ENCODE measurements at places on chromosomes 11 and 22.
A peak's percentile ranks its signal among the peaks of the same experiment; 100 is the strongest.

GRCh38 chr22:16957781-16958180 lies 50.2 kb downstream of the GAB4 start:
- no peak for DNase-seq

DNA sequence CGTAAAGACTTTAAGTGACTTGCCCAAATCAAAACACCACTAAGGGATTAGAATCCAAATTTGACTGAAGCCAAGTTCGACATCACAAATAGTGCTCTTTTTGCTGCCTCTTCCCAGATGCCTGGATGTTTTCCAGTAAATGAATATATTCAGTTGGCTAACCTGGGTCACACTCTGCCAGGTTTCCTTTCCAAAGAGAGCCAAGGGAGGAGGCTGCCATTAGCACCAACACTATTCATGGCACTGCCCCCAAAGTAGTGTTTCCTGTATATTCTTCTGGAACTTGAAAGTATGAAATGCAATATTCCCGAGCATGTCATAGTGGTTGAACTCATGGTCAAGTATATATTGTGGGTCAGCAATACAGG lies 219.3 kb upstream of the UBASH3B start:
- no peak for DNase-seq

GRCh38 chr22:50701428-50702154 lies 29.0 kb downstream of the SHANK3 start:
- peak; percentile 24 for DNase-seq

DNA sequence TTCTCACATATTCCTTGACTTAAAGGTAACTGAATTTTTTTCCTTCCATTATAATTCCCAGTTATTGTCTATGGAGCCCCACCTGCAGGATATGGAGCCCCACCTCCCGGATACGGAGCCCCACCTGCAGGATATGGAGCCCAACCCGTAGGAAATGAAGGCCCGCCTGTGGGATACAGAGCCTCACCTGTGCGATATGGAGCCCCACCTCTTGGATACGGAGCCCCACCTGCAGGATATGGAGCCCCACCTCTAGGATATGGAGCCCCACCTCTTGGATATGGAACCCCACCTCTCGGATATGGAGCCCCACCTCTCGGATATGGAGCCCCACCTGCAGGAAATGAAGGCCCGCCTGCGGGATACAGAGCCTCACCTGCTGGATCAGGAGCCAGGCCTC lies 28.1 kb downstream of the WBP2NL start:
- DNase-seq: no peak

GRCh38 chr11:48007677-48008076 lies 27.3 kb downstream of the PTPRJ start:
- DNase-seq: no peak

GRCh38 chr11:26234451-26234850 lies 97.5 kb upstream of the ANO3 start:
- DNase-seq: no peak

- DNase-seq: no peak
These were observed 62.7 kb downstream of the DBX1 start for GRCh38 chr11:20097319-20098221.

DNA sequence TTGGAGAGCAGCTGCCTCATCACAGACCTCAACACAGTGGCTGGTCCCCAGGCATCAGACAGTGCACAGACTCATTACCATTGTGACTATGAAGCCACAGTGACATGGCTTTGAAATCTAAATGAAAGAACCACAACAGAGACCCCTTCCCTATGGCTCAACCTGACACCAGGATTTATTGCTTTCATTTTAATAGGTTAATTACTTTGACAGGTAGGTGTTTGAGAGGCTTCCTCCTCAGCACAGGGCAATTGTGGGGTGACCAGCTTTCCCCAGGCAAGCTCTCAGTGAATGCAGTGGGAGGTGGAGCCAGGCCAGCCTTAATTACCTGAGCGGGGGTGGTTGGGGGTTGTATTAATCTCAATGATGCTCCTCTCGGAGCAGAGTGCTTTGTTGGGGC lies 102.3 kb downstream of the CHST1 start:
- no peak for DNase-seq

- no peak for DNase-seq
These were observed 99.3 kb downstream of the WNT7B start for GRCh38 chr22:45877651-45878050.

- no peak for DNase-seq
These were observed 140.9 kb upstream of the MTNR1B start for GRCh38 chr11:92828556-92828955.

GRCh38 chr11:123729602-123730001 lies 11.9 kb downstream of the ZNF202 start:
- DNase-seq: no peak

DNA sequence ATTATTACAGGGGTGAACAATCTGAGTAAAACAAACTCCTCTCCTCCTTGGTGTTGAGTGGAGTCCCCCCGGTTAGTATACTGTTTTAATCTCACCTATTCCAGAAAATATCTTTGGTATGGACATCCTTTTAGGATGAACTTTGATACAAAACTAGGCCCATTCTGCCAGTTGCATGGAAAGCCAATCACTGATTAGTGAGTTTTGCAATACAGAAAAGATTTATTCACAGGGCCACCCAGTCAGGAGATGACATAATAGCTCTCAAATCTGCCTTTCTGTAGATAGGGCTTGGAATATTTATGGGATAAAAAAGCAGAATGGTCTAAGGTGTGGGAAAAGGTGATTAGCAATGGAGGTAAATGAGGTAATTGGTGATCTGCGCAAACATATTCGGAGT lies 30.3 kb upstream of the SLC22A25 start:
- no peak for DNase-seq

GRCh38 chr11:2392241-2392959 lies 8.2 kb upstream of the TSSC4 start:
- DNase-seq: no peak

DNA sequence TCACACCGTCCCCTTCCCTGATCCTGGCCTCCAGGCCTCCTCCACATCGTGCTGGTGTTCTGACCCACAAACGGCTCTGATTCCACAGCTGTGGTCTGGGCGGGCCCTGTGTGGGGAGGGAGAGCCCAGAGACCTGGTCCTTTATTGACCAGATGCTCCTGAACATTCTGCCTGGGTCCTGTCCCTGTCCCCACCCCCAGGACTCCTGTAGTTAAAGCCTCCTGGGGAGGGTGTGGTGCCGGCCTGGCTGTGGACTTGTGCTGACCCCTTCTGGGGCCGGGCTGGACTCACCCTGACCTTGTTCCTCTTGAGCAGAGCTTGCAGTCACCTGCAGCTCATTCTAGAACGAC lies 128.7 kb downstream of the CTTN start:
- DNase-seq: no peak

GRCh38 chr11:33682019-33682418 lies 18.6 kb downstream of the C11orf91 start:
- DNase-seq: no peak

- DNase-seq: peak; percentile 80
These were observed 17.1 kb upstream of the RBM4B start for GRCh38 chr11:66694732-66695207.

GRCh38 chr11:64372802-64373597 lies 14.0 kb downstream of the RPS6KA4 start:
- no peak for DNase-seq

DNA sequence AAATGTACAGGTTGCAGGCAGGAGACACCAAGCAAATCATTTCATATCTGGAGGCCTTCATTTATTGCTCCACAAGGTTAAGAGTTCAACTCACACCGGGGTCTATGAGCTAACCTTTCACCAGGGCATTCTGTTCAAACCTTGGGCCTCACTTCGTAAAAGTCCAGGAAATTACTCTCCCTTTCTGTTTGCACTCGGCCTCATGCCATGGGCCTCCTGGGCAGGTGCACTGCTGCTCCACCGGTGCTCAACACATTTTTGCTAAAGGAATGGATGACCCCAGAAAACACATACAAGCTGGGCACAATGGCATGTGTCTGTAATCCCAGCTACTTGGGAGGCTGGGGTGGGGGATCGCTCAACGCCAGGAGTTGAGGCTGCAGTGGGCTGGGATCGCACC lies 16.6 kb upstream of the RRP7A start:
- no peak for DNase-seq

DNA sequence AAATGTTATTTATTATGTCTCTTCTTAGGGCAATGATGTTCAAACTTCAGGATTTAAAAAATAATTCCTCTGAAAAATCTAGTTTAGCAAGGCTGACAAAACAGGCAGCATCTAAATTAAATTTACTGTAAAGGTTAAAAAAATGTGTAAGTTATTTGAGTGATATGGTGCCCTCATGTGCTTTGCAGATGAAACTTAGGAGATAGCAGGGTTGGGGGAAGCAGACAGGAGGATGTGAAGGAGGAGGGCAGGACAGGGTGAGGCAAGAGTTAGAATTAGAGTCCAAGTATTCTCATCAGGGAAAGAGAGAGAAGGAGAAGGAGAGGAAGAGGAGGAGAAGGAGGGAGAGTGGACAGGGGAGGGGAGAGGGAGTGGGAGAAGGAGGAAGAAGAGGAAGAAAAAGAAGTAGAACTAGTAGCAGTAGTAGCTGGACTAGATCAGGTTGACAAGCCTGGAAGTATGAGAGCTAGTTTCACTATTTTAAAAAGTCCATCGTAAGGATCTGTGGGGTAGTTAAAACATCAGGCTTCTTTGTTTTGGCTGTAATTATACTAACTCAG lies 141.2 kb upstream of the SESN3 start:
- no peak for DNase-seq

DNA sequence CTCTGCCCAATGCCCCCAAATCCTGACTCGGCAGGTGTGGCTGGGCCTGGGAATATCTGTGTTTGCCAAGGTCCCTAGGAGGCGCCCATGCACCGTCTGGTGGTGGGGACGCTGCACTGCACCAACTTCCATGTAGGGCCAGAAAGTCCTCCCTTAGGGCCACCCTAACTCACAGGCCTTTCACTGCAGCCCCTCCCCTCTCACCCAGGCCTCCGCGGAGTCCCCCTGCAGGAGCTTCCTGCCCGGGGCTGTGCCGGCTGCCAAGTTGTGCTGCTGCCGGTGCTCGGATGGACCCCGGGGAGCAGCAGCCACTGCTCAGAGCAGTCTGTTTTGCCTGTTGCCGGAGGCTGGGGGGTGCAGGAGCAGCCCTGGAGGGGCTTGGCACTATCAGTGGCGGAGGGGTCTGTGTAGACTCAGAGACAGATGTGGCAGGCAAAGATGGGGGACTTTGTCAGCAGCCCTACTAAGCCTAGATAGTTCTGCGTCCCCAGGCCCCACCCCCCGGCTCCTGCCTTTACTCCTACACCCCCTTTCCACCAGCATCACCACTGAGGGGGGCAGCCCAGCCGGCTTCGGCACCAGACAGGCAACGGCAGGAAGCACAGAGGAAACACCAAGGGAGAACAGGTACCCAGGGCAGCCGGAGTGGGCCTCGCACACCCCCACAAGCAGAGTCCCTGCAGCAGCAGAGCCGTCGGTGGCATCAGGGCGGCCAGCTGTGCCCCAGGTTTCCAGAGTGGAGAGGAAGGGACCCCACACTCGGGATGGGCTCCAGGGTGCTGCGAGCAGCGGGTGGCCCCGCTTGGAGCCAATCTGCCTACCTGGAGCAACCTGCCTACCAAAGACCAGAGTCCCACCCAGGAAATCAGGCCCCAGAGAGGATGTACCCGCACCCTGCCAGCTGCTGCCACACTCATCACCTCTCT lies 124.3 kb downstream of the TRIM29 start:
- DNase-seq: no peak

DNA sequence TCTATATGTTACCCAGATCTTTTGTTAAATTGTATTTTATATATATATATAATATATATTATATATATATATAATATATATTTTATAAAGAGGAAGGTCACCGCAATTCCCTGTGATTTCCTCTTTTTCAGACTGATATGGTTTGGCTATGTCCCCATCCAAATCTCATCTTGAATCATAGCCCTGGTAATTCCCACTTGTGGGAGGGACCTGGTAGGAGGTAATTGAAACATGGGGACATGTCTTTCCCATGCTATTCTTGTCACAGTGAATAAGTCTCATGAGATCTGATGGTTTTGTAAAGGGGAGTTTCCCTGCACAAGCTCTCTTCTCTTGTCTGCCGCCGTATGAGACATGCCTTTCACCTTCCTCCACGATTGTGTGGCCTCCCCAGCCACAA lies 157.6 kb downstream of the RAB38 start:
- DNase-seq: no peak

GRCh38 chr11:104546501-104546900 lies 351.8 kb downstream of the CASP12 start:
- DNase-seq: no peak

DNA sequence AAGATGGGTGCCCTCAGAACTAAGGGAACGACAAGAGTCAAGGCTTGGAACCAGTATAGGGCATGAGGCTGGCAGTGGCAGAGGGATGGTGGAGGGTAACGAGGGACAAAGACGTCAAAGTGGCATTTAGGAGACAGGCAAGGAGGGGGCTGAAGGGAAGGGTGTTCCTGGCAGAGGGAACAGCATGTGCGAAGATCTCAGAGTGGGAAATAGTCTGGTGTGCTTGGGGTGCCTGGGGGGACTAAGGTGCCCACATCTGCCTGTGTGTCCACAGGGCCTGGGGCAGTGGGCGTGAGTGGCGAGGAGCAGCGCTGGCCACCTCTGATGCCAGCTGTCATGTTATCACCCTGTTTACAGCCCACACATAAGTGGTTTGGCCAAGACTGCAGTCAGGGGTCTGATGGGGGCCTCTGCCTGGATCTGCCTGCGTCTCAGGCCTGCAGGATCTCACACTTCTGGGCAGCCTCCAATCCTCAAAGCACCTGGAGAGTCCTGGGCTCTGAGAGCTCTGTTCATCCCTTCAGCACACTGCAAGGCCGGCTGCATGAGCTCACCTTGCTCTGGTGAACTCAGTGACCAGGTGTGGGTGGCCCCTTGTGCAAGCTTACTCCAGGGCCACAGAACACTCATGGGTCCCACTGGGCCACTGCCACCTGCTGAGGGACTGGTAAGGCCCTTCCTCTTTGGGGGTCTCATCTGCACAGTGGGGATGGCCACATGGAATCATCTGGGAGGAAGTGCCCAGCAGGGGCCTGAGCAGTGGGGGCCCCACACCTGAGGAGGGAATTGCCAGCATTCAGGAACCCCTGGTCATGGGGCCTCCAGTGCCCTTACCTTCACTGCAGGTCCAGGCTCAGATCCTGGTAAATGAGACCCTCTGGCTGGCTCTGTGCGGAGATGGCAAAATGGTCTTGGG lies 89.7 kb upstream of the SHISAL1 start:
- no peak for DNase-seq

DNA sequence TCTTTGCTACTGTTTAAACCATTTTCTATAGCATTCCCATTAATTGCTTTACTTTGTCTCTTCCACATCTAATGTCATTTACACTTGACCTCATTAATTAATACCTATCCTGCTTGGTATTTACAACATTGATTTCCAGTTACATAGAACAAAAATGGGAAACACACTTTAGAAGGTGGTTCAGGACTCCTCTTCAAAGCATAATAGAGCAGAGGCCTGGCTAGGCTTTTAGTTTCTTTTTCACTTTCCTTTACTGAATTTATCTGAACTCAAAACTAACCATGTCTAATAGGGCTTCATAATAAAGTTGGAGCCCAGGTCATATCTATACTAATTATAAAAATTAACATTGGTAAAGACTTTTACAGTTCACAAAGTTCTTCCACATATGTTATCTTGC lies 648.0 kb upstream of the KIRREL3 start:
- no peak for DNase-seq

All from naive thymus-derived CD8-positive, alpha-beta T cell (primary cell).